Astrocyte of the spinal cord (primary cell): ENCODE measurements at places on chromosomes 2 and 18.

DNA sequence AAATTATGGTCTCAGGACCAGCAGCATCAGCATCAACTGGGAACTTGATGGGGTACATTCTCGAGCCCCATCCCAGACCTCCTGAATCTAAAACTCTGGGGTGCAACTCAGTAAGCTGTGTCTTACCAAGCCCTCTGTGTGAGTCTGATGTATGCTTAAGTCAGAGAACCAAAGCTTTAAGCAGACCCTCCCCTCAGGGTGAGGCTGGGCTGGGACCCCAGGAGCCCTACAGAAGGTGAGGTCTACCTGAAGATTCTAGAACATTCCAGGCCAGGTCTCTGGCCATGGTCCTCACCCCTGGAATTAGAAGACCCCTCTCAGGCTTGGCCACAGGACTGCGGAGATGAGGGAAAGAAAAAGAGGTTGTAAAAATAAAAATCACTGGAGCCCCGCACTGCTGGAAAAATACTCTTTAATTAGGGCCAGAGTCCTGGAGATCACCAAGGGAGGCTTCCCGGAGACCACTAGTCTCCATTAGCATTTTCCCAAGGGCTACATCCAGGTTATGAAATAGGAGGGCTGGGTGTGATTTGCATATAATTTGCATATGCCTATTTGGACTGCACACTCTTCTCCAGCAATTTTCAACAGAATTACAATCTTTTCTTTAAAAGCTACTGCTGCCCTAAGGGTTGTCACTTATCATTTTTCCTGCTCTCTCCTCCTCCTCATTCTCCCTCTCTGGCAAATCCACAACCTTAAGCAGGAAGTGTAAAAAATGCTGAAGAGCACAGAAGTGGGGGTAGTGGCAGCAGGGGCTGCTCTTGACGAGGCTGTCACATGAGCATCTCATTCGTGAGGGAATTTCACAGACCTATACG lies 100.2 kb downstream of the ZBTB7C start:
- DNase-seq: no peak

DNA sequence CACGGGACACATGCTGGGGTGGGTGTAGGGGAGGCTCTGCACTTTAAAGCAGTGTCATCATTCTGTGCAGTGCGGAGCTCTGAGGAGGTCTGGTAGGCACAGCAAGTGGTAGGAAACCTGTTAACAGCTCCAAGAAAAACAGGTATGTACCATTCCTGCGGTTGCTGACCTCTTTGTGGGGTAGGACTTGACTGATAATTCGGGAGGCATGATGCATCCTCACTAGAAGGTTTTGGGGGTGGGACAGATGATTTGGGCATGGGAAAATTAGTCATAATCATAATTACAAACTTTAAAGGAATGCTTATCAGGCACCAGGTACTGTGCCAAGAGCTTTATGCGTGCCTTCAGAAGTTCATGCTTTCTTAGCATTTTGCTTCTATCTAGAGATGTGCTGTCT lies 9.7 kb downstream of the DOK1 start:
- peak; percentile 75 for DNase-seq

GRCh38 chr2:215486291-215487001 lies 50.6 kb upstream of the FN1 start:
- no peak for DNase-seq

- DNase-seq: no peak
Observed at GRCh38 chr2:172839446-172839845, 103.8 kb downstream of the RAPGEF4 start.

GRCh38 chr2:104866883-104867812 lies 13.2 kb downstream of the POU3F3 start:
- DNase-seq: peak; percentile 32

DNA sequence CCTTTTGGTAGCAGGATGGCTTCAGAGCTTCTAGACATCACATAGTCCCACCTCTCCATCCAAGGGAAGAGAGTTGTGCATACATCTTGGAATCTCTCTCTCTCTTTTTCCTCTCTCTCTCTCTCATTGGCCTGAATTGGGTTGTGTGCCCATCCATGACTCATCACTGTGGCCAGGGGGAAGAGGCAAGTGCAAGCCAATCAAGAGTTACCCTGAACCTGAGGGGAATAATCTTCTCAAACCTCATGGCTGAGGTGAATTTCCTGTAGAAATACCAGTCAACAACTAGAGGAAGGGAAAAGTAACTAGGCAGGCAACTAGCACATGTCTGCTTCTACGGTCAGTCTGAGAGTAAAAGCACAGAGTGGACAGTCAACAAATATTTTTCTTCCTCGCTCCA lies 7.3 kb upstream of the CHN1 start:
- no peak for DNase-seq

- DNase-seq: no peak
Observed at GRCh38 chr2:142422769-142423168, 292.0 kb upstream of the LRP1B start.

DNA sequence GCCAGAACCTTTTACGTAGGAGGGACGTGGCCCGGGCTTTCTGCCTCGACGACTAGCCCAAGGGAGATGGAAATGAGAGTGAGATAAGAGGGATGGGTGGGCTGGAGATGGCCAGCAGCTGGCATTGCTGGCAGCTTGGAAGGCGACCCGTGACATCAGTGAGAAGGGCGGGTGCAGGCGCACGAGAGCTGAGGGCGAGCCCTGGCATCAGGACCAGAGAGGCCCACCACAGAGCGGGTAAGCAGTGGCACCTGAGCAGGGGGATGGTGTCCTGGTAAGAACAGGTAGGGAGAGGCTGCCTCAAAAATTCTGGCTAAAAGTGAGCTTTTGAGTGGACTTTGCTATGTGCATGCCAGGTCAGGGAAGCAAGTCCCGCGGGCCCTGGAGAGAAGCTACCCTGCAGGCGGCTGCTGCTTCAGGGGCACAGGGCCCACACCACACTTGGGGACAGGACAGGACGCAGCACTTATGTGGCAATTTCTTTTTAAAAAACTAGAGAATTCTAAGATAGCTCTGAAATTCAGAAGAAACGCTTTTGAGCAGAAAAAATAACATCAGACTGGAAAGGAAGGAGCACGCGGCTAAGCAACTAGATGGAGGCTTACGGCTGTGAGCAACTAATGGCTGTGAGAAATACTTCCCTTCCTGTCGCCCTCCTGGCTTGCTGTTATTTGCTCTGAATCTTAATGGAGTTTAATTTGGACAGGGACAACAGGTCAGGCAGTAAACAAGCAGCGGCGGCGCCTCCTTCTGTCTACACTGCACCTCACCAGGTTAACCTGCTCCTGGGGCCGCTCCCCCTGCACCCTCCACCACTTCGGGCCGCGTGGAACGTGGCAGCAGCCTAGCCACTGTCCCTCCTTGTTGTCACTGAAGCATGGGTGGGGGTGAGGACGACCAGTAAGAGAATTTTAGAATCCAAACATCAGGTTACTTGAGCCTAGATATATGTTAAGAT lies 20.5 kb downstream of the THAP4 start:
- DNase-seq: no peak

- DNase-seq: no peak
Observed at GRCh38 chr18:5058768-5059695, 138.0 kb downstream of the AKAIN1 start.

- DNase-seq: no peak
Observed at GRCh38 chr2:126894082-126894481, 4.6 kb upstream of the TEX51 start.

DNA sequence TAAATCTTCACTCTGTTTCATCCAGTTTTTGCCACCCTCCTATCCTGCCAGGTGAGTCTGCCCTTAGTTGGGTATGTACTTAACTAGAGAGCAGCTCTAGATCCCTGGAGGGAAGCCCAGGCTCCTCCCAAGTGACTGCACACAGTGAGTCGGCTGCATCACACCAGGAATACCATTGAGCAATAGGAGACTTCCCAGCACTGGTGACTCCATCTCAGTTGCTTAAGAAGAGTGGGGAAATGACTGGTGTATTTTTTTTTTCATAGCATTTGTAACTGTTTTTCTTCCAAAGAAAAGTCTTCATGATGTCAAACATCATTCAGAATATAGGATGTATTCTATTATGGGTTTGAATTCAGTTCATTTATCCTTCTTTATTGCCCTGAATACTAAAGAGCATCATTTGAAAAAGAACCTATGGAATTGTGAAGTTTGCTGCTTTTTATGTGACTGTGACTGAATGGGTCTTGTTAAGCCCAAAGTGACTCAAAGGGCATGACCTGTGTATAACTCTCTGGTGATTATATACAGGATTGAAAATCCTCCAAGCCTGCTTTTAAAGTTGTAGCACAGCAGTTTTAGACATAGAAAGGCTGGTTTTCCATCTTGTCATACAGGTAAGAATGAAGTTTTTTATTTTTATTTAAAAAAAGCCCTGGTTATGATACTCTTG lies 84.3 kb downstream of the MAP3K20 start:
- peak; percentile 96 for DNase-seq

DNA sequence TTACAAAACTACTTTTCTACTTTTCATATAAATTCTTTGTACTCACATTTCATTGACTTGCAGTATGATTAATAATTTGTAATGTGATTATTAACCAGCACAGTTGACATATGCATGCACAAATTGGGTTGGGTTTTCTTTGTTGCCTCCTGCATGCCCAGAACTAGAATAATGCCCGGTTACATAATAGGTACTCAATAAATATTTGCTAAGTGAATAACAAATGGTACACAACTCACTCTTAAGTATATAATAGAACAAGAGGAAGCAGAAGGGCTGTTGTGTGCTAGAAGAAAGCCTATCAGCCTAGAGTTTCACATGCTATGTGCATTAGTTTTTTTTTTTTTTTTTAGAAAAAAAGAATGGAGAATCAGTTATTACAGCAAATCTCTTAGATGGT lies 9.3 kb downstream of the RDH14 start:
- no peak for DNase-seq

- no peak for DNase-seq
Observed at GRCh38 chr2:95060446-95061118, 35.1 kb downstream of the MAL start.

DNA sequence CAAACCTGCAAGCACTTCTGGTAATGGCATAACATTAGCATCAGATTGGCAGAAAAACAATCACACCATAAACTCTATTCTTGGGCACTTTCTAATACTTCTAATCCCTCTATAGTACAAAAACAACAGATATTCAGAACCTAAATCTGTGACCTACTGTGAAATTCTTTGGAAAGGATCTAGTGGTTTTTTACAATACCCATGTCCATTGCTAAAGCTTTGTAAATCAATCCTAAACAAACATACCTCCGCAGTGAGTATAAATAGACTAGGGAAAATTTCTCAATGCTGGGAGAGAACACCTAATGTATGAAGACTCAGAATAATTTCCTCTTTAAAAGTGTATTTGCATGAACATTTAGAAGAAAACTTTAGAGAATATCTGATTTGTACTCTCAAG lies 1098.5 kb upstream of the DDX18 start:
- DNase-seq: peak; percentile 48

DNA sequence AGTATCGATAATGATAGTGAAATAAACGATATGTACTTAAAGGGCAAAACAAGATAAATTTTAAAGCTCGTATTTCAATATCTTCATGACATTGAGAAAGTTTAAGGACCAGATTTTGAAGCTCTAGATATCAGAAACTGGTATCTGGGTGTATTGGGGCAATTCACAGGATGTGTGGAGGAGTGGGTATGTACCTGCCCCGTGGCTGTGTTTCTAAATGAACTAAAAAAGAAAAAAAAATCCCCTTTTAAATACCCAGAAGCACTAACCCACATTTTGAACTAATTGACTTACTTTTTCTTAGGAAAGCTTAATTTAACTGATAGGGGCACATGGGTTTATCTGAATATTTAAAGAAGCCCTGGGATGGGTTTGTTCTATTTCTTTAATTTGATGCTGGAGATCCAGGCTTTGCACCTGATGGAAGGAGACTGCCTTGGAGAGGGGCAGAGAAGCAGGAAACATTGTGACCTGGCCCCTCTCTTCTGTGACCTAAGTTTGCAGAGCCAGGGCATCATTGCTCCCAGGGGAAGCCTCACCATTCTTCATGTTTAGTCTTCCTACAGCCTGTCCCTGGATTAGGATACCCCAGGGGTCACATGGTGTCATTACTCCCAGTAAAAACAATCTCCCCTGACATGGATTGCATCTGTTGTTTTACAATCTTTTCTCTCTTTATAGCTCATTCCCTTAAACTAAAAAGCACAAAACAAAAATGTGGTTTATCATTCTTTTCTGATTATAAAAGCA lies 7.6 kb upstream of the KCTD1 start:
- DNase-seq: no peak

GRCh38 chr18:13269013-13269280 lies 50.4 kb downstream of the LDLRAD4 start:
- peak; percentile 14 for DNase-seq

DNA sequence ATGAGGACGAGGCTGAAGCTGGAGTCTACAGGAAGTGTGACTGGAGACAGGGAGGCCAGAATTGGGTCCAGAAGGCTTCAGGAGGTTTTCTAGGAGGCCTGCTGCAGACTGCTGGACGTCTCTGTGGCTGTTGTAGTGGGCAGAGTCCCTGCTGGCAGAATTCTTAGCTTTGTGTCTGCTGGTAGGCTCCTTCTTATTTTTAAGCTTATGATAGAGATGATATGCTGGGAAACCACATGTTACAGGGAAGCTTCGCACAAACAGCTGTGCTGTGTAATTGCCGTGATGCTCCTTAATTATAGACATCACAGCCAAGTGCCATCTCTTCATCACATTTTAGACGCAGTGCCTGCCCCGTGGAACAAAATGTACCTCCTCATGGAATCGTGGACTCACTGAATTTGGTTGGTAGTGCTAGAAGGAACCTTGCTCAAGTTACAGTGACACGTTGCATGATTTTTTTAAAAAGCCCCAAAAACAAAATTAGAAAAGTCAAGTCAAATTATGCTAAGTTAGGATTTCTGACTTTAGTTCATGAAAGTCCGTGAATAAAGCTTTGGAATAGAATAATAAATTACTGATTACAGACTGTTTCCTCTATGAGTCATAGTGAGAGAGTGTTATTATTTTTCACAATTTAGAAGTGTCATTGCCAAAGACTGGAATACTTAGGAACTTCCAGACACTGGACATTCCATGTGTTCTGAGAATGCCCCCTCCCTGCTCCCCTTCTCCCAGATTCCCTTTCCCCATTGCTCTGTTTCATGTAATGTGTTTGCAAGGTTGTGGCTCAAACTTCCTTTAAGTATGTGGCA lies 144.1 kb downstream of the FHOD3 start:
- peak; percentile 58 for DNase-seq

DNA sequence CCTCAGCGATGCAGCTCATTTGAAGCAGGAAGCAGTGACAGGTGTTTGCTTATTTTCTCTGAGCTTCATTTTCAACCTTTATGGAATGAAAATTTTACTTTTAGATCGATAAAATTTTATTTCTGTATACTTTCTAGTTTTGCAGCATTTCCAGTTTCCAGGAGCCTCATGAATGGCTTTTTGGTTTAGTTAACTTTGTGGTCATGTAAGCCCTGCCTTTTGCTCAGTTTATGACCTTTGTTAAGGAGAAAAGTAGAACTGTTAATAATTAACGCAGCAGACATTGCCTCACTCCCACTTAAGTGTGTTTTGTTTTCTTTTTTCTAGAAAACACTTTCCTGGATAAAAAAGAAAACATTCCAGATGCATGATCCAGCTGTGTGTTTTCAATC lies 4.4 kb upstream of the FARP2 start:
- DNase-seq: no peak

GRCh38 chr2:127053731-127054603 lies 53.0 kb downstream of the BIN1 start:
- DNase-seq: no peak

GRCh38 chr2:92073036-92073814 lies 2798.0 kb upstream of the TEKT4 start:
- DNase-seq: no peak
